ENCODE measurements at places on chromosomes 13 and 19.

GRCh38 chr19:1438933-1439354 is 748 bp downstream of the RPS15 start:
- DNase-seq: no peak

- DNase-seq: no peak
These were observed 55.6 kb downstream of the DOCK9 start for GRCh38 chr13:98922306-98922705.

DNA sequence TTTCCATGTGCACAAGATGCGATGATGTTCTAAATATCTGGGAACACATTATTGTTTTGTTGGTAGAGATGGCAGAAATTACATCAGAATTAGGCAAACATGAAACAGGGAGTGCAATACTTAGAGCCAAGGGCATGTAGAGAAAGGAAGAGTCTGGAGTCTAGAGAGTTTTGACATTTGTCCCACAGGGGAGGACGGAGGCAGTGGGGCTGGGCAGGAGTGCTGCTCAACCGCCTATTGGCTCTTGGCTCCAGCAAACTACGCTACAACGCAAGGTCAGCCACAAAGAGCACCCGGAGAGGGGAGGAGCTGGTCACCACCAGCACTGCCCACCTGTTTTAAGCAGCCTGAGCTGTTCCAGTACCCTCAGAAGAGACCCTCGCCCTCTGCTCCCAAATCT is 108.3 kb downstream of the ABCC4 start:
- DNase-seq: no peak

DNA sequence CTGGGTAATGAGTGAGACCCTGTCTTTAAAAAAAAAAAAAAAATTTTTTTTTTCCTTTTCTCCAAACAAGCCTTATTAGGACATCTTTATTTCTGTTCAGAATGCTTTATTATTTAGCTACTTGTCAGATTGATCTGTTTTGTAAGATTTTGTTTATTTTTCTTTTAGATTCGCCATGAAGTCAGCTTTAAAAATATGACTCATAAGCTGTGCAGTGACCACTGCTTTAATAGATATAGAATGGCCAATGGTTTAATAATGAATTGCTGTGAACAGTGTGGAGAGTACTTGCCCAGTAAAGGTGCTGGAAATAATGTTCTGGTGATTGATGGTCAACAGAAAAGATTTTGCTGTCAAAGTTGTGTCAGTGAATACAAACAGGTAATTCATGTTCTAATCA is 47.7 kb downstream of the ZMYM2 start:
- no peak for DNase-seq

GRCh38 chr13:79909644-79910043 is 428.7 kb downstream of the NDFIP2 start:
- DNase-seq: no peak

DNA sequence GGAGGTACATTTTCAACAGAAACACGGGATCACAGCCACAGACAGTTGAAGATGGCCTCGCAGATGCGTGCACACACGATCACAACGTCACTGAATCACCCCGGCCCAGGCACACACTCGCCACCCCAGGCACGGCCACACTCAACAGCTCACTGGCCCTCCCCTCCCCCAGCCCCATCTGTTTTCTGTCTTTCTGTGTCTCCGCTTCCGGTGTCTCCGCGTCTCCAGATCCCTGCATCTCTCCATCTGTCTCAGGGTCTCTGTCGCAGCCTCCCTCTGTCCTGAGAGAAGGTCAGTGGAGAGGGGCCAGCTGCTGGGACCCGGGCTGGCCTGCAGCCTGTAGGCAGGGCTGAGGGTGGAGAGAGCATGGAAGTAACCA is 3.8 kb upstream of the ATP1A3 start:
- no peak for DNase-seq

- DNase-seq: no peak
These were observed 309.5 kb downstream of the TEX29 start for GRCh38 chr13:111629926-111630325.

- DNase-seq: peak; percentile 59
These were observed 217.5 kb downstream of the ABCC4 start for GRCh38 chr13:95083758-95084157.

DNA sequence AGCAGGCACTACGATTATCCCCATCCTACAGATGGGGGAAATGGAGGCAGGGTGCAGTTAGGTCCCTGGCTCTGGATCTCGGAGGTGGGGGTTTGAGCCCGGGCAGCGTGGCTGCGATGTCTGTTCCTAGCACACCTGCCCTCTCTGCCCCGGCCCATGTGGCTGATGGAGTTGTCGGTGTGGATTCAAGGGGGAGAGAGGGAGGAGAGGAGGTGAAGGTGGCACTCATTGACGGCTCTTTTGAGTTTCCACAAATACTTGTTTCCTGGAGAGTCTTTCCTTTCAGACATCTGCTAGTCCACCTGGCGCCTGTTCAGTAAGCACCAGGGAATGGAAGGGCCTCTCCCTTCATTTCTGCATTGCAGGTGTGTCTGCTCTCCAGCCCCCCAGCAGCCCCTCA is 69.9 kb downstream of the ARHGEF18 start:
- DNase-seq: no peak

GRCh38 chr13:38462605-38463004 is 113.0 kb downstream of the UFM1 start:
- DNase-seq: no peak

- DNase-seq: peak; percentile 47
These were observed 5.0 kb downstream of the SYCE2 start for GRCh38 chr19:12913851-12914690.

- DNase-seq: peak; percentile 7
These were observed 491 bp downstream of the ZNF525 start for GRCh38 chr19:53365899-53366493.

DNA sequence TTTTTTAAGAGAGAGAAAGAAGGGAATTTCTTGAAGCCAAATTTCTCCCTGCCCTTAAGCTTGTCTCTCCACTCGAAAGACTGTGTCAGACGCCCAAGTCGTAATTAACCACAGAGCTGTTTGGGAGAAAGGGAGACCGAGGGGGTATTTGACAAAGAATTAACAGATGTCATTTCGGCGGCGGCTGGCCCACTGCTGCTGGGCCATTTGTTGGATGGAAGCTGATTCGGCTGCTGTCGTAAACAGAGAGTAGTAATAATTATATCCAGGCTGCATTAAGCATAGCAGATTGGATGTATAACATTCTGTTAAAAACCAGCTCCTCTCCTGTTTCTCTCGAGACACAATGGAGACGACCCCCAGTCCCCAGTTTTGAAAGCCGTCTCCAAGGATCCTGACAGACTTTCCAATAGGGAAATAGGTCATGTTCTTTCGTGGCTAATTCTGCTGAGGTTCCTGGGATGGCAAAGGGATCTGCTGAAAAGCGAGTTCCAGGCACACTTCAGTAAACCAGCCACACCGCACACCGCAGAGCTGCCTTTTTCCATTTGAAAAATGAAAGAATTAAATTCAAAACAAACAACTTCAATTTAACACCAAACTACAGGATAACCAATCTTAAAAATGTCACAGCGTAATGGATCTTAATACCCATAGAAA is 71.5 kb downstream of the KCTD15 start:
- no peak for DNase-seq

DNA sequence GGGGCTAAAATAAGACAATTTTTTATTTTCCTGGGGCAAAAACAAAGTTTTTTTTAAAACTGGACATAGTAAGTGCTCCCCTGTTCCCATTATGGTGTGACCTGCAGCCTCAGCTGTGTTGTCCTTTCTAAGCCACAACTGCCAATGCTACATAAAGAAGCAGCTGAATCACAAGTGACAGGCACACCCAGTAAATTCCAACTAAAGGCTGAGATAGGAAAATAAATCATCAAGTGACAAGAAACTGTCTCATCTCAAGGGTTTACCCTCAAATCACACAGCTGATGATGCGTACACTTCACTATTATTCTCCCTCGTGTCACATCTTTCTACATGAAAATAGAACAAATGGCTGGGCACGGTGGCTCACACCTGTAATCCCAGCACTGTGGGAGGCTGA is 28.7 kb downstream of the STK24 start:
- DNase-seq: no peak

- DNase-seq: no peak
These were observed 91.8 kb upstream of the RAP2A start for GRCh38 chr13:97342136-97342535.

GRCh38 chr19:38905620-38906019 is 5.9 kb downstream of the NFKBIB start:
- no peak for DNase-seq
